ENCODE measurements at places on chromosomes 3 and 15.
A peak's percentile ranks its signal among the peaks of the same experiment; 100 is the strongest.

- peak; percentile 79 for DNase-seq
Observed at GRCh38 chr3:32502118-32502945, at the start of gene CMTM6. Gene CMTM6, minus strand, starts transcription at chr3:32502852. Its CDS starts 107 bp downstream, at chr3:32502745.

DNA sequence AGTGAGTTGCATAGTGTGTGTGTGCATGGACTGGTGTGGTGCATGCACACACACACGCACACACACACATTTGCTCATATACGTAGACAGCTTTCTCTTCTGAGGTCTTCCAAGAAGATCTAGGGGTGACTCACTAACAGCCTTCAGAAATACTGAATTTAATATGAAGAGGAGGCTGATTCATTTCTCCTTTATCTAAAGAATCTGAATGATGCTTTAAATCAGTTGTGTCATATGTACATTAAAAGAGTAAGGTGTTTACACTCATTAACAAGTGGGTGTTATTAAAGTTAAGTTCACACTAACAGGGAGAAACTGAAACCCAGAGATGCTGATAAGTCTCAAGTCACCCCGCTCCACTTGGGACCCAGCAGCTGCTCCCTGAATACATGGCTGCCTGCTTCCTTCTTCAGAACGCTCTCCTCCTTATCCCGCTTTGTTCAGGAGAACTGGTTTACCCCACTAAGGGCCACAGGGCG is 22.0 kb downstream of the TMPRSS7 start:
- DNase-seq: no peak

GRCh38 chr15:92000709-92001108 is 147.2 kb downstream of the SLCO3A1 start:
- no peak for DNase-seq

GRCh38 chr15:42954291-42954690 is 33.7 kb upstream of the TTBK2 start:
- no peak for DNase-seq

DNA sequence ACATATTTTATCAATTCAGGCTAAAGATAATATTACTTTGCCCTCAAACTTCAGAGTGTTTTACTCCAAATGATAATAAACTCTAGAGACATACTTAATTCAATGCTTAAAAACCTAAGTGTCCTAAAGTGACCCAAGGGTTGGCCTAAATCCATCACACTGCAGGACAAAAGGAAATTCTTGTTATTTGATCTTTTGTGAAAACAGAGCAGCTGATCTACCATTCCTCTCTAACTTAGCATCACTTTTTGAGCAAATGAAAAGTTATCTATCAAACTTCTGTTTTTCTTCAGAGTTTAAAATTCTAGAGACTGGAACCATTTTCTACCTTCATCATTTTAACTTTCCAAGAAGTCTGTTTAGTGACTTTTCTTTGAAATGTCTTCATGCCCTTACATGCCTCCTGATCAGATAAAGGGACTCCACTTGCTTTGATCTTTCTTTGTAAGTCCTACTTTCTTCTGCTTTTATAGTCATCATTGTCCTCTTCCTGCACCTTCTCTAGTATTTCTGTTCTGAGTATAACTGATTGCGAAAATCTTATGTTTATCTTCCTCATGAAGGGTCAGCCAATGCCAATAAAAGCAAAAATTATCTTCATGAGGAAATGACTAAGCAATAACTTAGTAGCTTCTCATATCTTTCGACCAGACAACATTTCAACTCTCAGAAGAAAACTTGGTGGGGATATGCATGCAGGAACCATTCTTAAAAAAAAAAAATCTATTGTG is 378.7 kb upstream of the TGFBR2 start:
- DNase-seq: no peak

DNA sequence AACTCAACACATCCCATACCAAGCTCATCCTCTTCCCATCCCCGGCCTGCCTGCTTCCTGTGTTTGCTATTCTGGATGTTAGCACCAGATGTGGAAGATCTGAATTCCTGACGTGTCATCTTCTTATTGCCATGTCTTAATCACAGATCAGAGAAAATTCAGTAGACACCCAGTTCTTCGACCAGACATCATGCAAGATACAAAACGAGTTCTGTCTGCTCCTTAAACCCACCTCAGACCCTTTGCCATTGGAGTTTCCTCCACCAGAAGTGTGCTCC is 52.0 kb downstream of the FGD5 start:
- DNase-seq: no peak

GRCh38 chr3:147201086-147201485 is 205.3 kb downstream of the ZIC4 start:
- no peak for DNase-seq

- no peak for DNase-seq
Observed at GRCh38 chr15:66394915-66395314, 8.2 kb downstream of the MAP2K1 start.

- no peak for DNase-seq
Observed at GRCh38 chr3:15272426-15273196, 59.8 kb downstream of the SH3BP5 start.

- DNase-seq: no peak
Observed at GRCh38 chr15:80732167-80732566, 37.1 kb downstream of the ABHD17C start.

GRCh38 chr3:83946554-83946953 is 1012.2 kb upstream of the CADM2 start:
- DNase-seq: no peak

- DNase-seq: no peak
Observed at GRCh38 chr3:122014741-122015140, 7.3 kb downstream of the ILDR1 start.

GRCh38 chr3:134718726-134719125 is 67.9 kb upstream of the KY start:
- no peak for DNase-seq

- DNase-seq: no peak
Observed at GRCh38 chr3:188067932-188068331, 86.0 kb upstream of the LPP start.
